ENCODE measurements at places on chromosomes 11 and 22.

DNA sequence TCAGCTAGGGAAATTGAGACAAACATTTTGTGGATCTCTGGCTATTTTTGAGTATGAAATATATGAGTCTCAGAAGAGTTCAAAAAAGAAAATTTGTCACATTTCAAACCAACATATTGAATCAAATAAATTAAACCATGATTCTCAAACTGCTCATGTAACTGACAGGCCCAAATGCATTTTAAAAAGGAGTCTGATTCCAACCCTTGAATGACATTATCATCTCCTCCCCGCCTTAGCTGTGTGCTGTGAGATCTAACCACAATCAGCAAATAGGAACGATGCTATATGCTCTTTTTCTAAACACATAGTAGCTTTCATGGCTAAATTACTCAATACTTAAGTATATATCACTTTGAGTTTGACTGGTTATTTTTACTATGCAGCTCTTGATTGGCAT is 57.1 kb downstream of the EFCAB6 start:
- DNase-seq, result no peak

DNA sequence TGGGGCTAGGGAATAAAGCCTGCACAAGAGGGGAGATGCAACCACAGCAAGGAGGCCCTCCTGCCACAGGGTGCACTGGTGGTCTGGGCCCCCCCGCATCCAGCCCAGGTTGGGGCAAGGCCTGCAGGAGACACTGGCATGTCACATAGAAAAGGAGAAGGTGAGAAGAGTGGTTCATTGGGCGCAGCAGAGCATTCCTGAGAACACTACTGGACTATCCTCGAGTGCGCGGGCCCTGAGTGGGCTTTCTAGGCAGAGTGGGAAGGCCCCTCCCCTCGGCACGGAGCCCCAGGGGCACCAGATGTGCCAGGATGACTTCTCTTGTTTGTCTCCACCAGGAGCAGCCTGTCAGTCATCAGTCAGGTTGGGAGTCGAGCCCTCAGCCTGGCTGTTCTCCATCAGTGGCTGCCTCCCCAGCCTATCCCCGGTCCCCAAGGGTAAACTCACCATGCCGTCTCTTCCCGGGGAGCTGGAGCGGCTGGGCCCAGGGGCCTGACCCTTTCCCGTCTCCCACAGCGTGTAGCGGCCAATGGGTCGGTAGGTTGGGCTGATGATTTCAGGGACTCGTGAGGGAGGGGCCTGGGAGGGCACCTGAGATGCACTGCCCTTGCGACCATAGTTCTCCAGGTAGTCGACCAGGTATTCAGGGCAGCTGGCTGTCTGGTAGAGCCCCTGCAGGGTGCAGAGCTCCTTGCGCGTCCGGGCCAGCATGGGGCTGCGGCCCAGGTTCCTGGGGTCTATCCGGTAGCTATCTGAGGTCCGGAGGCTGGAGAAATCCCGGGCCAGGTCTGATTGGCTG is 9.0 kb downstream of the USP2 start:
- DNase-seq, result no peak

- DNase-seq, result no peak
Observed at GRCh38 chr11:70048279-70049024, 29.7 kb upstream of the ANO1 start.

GRCh38 chr22:41561788-41562187 is 978 bp downstream of the CSDC2 start:
- DNase-seq, result no peak

DNA sequence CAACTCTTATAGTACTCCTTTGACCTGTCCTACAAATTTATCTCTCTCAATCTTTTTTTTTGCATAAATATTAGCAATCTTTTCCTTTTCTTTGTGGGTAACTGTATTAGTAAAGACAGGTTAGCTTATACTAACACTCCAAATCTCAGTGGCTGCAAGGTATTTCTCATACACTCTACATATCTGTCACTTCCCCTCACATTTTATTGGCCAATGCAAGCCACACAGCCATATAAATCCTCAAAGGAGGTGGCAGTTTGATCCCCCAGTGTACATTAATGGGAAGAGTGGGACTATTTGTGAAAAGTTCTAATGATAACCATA is 42.6 kb upstream of the EED start:
- DNase-seq, result peak; percentile 65

- no peak for DNase-seq
Observed at GRCh38 chr22:23570681-23571080, 9.4 kb downstream of the IGLL1 start.

DNA sequence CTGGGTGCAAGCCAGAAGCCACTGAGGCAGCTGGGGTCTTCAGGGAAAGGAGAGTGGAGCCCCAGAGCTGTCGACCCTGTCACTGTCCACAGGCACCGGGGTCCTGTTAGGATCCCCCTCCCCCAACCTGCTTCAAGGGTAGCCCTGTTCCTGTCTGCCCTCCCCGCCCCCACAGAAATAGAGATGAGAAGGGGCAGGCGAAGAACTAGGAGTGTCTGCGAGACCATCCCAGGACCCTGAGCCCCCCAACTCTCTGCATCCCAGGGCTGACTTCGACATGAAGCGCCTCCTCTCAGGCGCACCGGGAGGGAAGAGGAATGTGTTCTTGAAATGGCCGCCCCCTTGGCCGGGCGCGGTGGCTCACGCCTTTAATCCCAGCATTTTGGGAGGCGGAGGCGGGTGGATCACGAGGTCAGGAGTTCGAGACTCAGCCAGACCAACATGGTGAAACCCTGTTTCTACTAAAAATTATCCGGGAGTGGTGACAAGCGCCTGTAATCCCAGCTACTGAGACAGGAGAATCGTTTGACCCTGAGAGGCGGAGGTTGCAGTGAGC is 607 bp upstream of the ZNF70 start:
- no peak for DNase-seq

DNA sequence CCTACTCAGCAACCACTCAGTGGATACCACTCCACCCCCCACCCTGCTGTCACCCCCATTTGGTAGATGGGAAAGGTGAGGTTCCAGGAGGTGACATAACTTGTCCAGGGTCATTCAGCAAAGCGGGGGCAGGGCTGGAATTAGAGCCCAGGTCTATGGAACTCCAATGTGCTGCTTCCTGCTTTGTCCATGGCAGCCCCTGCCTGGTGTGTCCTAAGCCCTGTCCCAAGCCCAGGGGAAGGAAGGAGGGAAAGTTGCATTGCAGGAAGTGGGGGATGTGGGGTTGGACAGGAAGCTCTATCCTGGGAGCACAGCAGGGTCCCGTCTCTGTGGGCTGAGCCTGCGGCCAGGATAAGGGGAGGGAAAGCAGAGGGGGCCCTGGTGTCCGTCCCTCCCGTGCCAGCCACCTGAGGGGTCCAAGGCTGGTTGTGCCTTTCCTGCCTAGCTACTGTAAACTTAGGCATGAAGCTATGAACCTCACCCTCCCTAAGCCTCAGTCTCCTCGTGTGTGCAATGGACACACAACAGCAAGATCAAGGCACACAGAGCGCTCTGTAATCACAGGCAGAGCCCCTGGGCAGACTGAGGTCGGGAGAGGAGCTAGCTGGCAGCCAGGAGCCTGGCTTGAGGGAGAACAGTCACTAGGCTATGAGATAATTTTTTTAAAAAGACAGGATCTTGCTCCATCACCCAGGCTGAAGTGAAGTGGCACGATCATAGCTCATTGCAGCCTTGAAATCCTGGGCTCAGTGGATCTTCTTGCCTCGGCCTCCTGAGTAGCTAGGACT is 12.9 kb downstream of the GAL3ST1 start:
- no peak for DNase-seq

DNA sequence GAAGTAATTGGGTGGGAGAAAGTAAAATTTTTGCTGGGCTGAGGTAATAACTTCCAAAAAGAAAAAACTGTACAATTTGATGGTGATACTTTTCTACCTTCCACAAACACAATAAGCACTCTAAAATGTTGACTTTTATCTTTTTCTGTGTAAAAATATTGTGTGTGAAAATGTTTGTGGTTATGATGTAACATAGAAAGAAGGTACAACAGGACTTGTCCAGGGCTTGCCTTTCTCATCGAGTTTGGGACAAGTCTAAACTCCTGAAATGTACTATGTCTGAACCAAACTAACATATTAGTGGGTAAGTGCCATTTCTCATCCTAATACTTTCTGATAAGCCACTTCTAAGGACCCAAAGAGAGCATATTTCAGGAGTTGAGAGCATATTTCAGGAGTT is 174.2 kb upstream of the PDGFD start:
- no peak for DNase-seq

DNA sequence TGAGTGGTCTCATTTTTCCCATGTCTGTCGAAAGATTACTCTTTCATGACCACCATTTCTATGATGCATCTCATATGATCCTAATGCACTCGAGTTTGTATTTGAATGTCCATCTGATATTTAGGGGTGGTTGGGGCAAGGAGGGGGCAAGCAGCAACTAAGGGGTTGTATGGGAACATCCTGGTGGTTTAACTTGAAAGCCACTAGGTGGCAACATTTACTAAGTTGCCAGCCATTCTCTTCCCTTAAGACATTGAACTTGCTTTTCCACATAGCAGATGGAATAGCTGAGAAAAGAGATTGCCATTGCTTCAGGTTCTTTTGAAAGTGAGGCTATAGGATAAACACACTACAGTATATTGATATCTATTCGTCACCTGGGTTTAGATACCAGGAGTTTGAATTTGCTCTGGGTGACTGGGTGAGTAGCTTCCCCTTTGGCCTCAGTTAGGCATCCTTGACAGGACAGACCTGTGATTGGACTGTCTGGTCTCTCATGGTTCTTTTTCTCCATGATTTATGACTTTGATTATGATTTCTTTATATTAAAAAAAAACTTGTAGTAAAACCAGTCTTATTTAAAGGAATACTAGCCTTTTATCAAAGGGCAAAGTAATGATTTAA is 32.4 kb downstream of the NF2 start:
- DNase-seq, result peak; percentile 58

GRCh38 chr22:20198557-20199319 is 47.9 kb upstream of the CCDC188 start:
- DNase-seq, result no peak

DNA sequence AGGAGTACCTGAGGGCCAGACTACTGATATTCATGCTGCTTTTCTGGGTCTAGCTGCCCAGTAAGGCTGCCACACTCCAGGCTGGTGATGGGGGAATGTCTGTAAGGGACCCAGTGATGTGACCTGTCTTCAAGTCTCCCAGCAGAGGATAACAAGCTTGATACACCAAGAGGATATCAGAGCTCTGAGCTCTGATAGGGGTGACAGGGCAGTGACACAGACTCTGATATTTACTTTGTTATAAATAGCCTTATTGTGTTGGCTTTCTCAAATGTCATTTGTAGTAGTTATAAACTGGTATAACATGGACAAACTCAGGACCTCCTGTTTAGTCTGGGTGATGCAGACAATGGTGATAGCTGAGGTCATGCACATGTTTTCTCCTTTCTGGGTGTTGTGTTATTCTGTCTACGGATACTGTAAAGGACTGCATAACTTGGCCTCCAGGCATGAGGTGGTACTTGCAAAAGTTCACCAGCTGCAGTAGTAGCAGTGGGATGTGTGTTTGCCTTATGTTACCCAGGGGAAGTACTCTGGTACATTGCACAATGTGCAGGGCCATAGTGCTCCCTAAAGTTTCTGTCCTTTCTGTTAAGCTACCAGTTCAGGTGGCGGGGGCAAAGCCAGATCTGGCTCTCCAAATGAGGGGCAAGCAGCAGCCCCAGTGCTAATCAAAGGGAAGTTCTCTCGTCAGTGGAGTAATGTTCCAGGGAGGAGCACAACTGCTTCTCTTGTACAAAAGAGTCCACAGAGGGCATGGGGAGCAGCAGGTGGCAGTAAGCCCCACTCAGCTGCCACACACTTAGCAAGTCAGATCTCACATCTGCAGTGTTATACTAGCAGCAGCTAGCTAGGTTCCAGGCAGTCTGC is 812.2 kb downstream of the JRKL start:
- DNase-seq, result no peak

GRCh38 chr11:107857550-107858216 is 904 bp downstream of the SLC35F2 start:
- no peak for DNase-seq

GRCh38 chr11:88064097-88064705 is 111.0 kb downstream of the RAB38 start:
- no peak for DNase-seq

GRCh38 chr22:25572708-25573171 is 8.3 kb downstream of the GRK3 start:
- peak; percentile 44 for DNase-seq

DNA sequence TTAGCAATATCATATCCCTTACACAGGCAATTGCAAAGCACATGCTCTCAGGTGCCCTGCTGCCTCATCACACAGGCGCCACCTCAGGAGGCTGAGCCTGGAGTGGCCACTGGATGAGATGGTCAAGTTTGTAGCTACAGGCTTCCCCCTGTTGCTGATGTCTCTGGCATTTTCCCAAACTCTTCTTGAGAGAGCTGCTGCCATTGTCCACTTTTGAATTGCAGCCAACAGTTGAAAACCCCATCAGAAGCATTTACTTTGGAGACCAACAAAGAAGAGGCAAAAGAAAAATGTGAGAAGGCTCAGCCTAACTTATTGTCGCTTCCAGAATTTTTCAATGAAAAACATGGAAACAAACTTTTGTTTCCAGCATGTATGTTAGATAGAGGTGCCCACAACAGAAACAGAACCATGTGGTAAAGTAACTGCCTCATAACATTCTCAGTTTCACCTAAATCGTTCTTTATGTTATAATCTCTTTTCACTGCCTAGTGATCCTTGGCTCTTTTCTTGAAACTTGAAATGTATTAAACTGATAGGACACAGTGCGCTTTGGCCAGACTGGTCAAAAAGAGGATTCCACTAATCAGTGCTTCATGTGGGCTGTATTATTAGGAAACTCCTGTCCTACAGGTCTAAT is 47.6 kb upstream of the OR8B8 start:
- no peak for DNase-seq

DNA sequence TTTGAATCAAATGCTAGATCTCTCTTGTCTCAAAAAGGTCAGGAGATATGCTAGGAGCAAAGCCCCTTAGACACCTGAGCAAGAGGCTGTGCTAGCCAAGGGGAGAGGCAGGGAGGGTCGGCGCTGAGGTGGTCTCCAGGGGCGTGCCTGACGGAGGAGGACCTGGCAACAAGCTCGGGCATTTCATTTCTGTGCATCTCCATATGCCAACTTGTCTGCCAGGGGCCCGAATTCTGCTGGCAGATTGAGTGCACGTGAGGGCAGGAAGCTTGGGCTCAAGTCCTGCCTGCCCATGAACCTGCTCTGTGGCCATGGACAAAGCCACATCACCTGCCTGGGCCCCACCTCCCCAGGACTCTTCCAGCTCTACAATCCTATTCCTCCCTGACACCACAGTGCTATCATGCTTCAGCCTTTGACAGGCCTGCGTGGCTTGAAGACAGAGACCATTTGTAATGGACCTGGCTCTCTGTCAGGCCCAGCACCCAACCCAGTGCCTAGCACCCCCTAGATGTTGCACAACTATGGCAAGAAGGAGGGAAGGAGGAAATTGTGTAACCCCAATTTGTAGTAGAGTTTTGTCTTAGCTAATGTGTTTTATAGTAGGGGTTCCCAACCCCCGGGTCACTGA is 16.3 kb upstream of the VSIG10L2 start:
- DNase-seq, result no peak

GRCh38 chr22:34804604-34805003 is 261.4 kb upstream of the ISX start:
- no peak for DNase-seq

GRCh38 chr11:19253817-19254216 is 13.1 kb upstream of the E2F8 start:
- DNase-seq, result no peak

- no peak for DNase-seq
Observed at GRCh38 chr11:8039530-8040260, 41.3 kb upstream of the TUB start.

All from suppressor macrophage treated with lipopolysaccharide for 4 hours (primary cell).